ENCODE measurements at places on chromosomes 16 and 17.

DNA sequence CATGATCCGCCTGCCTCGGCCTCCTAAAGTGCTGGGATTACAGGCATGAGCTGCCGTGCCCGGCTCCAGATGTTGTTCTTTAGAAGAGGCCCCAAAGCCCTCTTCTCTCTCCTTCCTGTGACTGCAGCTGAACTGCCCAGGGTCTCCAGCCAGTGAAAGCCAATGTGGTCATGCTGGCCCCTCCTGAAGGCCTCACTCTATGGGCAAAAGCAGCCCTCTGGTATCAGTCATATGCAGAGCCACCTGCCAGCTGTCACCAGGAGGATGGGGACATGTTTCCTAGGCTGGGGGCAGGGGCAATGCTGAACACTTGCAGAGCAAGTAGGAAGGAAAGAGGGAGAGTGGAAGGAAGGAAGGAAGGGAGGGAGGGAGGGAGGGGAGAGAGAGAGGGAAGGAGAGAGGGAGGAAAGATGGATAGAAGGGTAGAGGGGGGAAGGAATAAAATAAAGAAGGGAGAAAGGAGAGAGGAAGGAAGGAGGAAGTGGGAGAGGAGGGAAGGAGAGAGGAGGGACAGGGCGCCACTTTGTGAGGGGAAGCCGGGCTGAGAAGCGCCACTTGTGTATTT is 36.0 kb downstream of the SOCS3 start:
- DNase-seq = no peak

- no peak for DNase-seq
Observed at GRCh38 chr16:3195975-3196374, 8.0 kb downstream of the OR1F1 start.

DNA sequence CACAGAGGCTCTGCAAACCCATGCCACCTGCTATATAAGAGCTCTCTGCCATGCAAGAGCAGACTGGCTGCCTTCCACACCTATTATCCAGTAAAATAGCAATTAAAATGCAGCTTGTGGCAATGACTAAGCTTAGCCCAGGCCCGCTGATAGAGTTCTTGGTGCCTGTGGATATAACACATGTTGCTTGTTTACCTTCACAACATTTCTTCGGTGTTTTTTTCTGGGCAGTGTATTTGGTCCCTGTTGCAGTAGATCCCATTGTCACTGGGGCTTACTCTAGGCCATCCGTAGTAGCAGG is 63.5 kb downstream of the SPECC1 start:
- DNase-seq = no peak

DNA sequence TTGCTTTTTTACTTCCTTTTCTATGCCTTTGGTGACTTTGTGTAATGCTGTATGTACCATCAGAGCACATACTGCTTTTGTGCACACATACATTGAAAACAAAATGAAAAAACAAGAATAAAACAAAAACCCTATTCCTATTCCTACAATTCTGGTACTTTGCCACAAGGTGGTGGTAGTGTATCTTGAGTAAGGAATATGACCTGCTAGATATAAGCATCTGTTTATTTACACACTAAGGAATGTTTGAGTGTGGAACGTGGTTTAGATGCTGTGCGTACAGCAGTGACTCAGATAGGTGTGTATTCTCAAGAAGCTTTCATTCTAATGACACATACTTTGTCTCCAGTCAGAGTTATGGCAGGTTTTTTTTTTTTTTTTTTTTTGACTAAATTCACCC is 606.2 kb downstream of the WWOX start:
- no peak for DNase-seq

- DNase-seq = peak; percentile 3
Observed at GRCh38 chr16:10333321-10334032, 52.4 kb upstream of the ATF7IP2 start.

- DNase-seq = peak; percentile 93
Observed at GRCh38 chr17:8185582-8186445, 4.2 kb downstream of the BORCS6 start.

GRCh38 chr16:53282975-53283946 is 151.0 kb upstream of the RBL2 start:
- no peak for DNase-seq

DNA sequence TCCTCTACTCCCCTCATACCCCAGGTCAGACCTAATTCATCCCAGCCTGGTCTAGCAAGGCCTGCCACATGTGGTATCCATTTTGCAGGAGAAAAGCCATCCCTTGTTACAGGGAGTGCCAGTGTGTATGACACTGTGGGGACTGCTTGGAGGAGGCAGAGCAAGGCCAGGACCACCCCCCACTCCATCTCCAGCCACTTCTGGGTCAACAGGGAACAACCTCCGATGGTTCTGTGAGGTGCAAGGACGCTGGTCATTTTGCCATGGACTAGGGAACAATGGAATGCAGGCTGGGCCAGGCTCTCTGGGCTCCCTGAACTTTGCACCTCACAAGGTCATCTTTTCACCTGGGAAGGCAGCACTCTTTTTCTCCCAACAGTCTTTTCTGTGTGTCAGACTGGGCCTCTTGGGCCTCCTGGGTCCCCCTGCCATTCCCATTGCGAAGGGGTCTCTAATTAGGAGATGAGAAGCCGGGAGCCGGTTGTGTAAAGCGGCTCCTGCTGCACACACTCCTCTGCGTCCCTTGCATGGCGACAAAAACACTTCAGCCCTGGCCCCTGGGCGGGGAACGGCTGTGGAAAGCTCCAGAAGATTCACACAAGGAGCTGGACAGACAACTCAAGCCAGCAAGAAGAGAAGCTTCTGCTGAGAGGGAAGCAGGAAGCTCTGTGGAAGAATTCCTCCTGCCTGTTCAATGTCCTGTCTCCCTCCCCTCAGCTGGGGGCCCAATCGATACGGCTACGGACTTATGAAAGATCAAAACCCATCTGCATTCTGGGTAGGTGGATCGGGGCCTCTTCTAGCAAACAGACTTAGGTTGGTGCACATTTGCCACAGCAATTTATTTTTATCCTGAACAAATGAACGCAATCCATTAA is 38.5 kb upstream of the MTSS2 start:
- DNase-seq = no peak

DNA sequence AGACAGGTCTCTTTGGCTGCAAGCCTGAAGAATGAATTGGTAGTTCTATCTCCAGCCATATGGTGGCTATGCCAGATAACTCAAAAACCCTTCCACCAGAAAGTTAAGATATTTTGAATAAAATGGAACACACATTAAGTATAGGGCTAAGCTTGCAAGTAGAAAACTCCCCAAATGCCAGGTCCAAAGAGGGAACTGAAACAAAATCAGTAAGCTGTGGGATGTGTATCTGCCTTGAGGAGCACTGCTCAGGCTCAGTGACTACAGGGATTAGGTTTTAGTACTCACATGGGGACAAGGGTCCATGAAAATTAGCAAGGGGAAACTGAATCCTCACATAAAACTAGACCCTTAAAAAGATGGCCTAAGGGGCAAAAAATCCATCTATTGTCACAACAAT is 115.7 kb upstream of the PMFBP1 start:
- DNase-seq = no peak

- DNase-seq = peak; percentile 72
Observed at GRCh38 chr17:72122765-72123529, 2.1 kb downstream of the SOX9 start.

- no peak for DNase-seq
Observed at GRCh38 chr16:49019831-49020230, 261.8 kb downstream of the CBLN1 start.

DNA sequence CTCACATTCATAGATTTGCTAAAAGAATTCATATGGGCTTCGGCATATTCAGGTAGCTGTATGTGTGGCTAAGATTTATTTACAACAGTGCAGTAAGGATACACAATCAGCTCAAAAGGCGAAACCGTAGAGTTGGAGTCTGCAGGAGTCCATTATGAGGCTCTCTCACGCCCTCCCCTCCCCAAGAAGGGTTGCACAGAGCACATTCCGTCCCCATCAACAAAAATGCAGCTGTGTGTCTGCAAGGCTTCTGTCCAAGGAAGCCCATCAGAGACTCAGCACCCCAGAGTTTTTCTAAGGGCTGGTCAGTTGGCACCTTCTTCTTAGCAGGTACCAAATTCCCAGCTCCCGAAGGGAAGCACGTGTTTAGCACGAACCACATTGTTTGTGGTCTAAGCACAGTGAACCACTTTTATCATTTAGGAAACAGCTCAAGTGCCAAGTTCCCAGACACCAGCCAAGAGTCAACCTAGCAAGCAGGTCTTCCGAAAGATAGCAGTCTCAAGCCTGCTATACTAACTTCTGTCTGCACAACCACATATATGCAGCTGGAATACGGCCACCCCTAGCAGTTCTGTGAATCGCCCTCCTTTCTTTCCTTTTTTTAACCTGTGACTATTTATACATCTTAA is 28.5 kb upstream of the MEAK7 start:
- DNase-seq = no peak

- DNase-seq = peak; percentile 88
Observed at GRCh38 chr17:2025622-2026309, 632 bp upstream of the RTN4RL1 start.

All from upper lobe of right lung (tissue), 1 donor.